SW 1271 (cell line): ENCODE measurements at places on chromosomes 4 and X.

- no peak for DNase-seq
Measured at GRCh38 chr4:166230841-166231240, 357.8 kb downstream of the TLL1 start.

DNA sequence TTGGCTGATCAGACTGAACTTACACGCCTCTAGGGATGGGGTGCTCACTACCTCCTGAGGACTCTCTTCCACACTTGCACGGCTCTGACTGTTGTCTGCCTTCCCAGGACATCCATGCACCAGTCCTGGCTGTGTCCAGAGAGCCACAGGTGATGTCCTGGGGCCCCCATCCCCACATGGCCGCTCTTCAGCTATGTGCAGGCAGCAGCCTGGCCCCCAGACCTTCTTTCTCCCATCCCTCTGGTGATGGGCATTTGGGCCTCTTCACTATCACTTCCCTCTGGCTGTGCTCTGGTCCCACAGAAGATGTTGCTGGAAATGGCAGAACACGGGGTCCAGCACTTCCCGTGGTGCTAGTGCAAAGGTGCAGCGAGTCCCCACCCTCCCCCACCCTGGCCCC is 40.9 kb upstream of the HMX1 start:
- DNase-seq = no peak

DNA sequence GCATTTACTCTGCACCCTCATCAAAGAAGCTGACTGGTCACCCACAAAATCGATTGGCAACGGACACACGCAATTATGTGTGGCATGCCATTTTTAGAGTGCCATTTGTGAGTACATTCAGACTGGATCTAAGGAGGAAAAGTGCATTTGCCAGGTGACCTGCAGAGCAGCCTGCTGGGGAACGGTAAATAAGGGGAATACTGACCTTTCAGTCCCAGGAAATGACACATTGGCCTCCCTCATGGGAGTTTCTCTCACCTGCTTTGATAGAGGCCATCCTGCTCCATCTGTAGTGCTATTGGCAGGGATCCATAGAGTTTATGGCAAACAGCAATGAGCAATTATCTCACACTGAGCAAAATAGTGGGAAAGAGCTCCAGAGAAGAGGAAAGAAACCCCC is 127.8 kb downstream of the DDX53 start:
- no peak for DNase-seq

GRCh38 chrX:32155044-32155638 is 1056.2 kb downstream of the DMD start:
- DNase-seq = no peak

DNA sequence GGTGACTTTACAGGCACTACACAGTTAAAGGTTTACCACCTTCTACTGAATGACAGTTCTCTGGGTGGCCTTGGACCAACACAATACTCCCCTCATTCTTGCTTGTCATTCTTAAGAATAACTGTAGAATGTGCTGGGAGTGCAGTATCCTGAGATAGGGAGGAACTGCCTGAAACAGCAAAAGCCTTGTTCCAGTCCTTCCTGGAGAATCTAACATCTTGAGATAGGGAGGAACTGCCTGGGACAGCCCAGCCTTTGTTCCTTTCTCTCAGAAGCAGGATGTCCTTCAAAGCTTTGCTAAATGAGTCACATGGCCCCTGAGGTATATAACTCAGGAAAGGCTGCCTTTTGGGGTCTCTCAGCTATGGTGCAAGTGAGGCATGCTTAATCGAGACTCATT is 145.7 kb upstream of the MBNL3 start:
- no peak for DNase-seq

DNA sequence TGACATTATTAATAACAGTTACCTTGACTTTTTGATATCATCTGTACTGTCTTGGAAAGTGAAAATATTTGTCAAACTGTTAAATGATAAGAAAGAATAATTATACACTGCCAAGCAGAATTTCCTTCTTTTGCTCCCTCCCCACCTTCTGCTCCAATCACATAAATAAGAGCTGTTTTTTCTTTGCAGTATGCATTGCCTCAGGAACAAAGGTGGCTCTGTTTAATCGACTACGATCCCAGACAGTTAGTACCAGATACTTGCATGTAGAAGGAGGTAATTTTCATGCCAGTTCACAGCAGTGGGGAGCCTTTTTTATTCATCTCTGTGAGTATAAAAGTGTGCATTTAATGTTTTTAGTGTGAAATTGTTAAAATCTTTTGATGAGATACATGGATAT is 66.1 kb downstream of the CCKAR start:
- DNase-seq = no peak
